ENCODE measurements at places on chromosomes 12 and 14.
A peak's percentile ranks its signal among the peaks of the same experiment; 100 is the strongest.

DNA sequence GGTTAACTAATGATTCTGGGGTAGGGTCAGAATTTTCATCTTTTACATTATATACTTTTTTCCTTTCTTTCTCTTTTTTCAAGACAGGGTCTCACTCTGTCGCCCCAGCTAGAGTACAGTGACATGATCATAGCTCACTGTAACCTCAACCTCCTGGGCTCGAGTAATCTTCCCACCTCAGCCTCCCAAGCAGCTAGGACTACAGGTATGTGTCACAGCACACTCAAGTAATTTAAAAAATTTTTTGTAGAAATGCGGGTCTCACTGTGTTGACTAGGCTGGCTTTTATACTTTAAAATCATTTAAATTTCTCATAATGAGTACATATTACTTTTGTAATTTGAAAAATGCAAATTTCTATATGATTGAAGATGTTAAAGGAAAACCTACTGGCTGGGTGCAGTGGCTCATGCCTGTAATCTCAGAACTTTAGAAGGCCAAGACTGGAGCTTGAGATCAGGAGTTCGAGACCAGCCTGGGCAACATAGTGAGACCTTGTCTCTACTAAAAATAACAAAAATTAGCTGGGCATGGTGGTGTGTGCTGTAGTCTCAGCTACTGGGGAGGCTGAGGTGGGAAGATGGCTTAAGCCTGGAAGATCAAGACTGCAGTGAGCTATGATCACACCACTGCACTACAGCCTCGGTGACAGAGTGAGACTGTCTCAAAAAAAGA lies 25.7 kb downstream of the R3HDM2 start:
- DNase-seq, result no peak

DNA sequence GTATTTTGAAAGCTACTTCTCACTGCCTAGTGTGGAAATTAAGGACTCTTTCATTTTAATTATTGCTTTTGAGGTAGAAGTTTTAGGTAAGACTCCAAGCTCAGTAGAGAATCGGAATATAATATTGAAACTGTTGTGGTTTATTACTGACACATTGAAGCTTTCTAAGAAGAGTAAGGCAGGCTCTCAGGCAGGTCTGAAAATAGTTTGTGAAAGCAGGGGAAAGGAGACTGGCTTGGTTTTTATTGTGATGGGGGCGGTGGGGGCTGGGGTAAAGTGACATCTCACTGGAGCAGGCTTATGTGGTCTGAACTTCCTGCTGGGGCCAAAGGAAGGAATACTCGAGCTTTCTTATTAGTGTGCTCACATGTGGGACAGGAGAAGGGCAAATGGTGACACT lies 79.5 kb downstream of the OTOGL start:
- no peak for DNase-seq

DNA sequence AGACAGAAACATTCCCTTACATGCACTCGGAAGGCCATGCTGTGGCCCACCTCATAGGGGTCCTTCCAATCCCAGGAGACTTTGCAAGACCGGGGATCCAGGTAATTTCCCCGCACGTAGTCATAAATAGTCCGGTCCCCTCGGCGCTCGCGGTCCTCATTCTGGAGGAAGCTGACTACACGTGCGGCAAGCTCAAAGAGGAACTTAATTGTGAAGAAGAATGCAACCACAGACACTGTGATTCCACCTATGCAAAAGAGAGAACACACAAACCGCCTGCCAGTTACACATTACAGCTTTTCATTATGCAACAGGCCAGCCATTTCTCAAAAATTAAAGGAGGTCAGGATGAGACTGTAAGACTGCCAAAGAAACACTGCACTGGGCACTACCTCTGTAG lies 28.4 kb downstream of the AREL1 start:
- DNase-seq, result no peak

GRCh38 chr14:52538623-52539022 lies 13.7 kb downstream of the TXNDC16 start:
- no peak for DNase-seq

- DNase-seq, result no peak
Observed at GRCh38 chr12:6426882-6427671, 17.7 kb upstream of the CD27 start.

- DNase-seq, result no peak
Observed at GRCh38 chr12:15535352-15535781, 213.1 kb downstream of the PTPRO start.

DNA sequence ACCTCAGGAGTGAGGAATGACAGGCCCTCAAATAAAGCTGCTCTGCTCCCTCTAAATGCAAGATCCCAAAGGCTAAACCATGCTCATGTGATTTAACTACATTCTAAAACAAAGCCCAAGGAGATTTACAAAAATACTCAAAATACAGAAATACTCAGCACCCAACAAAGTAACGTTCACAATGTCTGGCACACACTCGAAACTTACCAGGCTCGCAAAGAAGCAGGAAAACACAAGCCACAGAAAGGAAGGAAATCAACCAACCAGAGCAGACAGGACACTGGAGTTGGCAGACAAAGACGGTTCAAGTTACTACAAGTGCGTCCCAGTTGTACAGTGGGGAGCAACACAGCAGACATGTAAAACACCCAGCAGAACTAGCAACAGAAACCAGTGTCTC lies 33.4 kb downstream of the STX2 start:
- no peak for DNase-seq

DNA sequence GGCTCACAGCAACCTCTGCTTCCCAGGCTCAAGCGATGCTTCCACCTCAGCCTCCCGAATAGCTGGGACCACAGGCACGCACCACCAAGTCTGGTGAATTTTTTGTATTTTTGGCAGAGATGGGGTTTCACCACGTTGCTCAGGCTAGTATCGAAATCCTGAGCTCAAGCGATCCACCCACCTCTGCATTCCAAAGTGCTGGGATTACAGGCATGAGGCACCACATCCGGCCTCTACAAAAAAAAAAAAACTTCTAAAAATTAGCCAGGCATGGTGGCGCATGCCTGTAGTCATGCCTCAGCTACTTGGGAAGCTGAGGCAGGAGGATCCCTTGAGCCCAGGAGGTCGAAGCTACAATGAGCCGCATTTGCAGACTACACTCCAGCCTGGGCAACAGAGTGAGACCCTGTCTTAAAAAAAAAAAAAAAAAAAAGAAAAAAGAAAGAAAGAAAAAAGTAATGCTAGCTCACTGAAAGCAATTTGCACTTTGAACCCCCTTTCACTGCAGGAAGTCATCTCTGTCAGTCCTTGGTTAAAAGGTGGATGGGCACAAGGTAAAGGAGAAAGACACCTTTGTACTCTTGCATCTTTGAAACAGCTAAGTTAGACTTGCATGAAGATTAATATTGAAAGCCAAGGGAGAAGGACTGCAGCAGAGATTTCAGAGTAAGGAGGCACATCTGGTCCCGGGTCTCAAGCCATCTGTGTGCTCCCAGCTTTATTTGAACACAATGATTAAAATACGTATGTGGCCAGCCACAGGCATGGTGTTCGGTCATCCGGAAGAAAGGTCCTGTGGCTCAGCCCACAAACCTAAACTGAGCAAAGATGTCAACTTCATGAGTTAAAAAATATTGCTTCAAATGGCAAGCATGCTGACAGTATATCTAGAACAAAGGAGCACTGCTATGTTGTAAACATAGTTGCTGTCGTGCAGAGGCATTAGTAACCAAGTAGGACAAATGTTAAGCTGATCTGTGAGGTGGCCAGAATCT lies 103.8 kb upstream of the HMGA2 start:
- DNase-seq, result no peak

GRCh38 chr12:52087961-52088820 lies 8.7 kb downstream of the SMIM41 start:
- no peak for DNase-seq

DNA sequence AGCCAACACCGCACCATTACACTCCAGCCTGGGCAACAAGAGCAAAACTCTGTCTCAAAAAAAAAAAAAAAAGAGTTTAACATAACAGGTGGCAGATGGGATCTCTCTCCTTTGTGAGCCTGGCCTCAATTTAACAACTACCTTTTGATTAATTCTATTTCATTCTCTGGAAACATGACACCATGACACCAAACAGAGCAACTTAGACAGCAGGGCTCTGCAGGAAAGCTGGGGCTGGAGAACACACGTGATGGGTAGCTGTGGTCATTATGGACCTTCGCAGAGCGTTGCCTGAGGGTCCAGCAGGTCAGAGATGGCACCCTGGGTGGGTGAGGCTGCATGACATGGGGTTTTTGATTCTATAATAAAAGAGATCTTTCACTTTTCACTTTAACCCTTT lies 1.7 kb upstream of the DGLUCY start:
- no peak for DNase-seq

GRCh38 chr14:52329678-52330369 lies 15.7 kb downstream of the PTGER2 start:
- no peak for DNase-seq

DNA sequence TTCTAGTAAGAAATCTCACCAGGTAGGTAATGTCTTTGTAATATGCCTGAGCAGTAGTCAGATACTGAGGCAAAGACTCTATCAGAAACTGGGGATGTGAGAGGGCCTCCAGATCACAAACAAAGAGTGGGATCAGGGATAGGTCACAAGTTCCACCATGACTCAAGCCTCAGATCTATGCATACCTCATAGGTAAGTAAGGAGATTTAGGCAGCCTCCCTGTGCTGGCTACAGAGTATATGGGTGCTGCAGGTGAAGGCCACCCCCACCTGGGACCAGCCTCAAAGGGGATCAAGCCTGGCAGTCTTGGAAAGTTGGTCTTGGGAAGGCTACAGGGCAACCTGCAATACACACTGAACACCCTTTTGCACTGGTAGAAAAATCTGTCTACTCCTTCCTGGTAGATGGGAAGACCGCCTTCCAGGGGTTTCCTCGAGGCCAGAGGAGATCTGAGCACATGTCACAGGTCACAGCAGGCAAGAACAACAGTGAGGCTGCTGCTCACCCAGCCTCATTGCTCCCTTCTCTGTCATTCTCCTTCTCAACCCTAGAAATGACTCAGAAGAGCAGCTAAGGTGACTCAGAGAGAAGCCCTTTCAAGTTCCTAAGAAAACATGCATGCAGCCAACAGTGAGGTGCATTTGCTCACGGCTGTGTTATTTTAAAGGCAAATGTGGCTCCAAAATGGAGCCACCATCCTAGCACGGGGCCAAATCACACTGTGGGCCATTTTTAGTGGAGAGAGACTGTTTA lies 143.4 kb upstream of the CDKN3 start:
- no peak for DNase-seq

DNA sequence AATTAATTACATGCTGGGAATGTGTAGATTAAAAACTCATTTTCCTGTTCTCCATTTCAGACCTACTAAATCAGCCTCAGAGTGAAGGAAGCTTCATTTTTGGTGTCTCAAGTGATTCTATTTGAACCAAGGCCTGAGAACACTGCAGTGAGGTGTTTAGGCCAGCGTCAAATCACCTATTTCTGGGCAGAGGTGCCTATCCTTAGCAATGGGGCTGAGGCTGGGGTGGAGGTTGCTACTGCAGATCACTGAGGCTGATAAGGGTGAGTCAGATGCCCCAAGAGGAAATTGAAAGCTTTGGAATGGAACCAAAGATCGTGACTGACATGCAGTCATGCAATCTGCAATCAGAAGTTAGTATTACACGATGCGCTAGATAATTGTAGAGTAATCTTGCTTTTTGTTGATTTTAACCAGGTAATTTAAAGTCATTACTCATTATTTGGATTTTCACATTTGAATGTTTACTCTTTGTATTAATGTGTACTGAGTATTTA lies 4.4 kb downstream of the TXNRD1 start:
- peak; percentile 44 for DNase-seq

DNA sequence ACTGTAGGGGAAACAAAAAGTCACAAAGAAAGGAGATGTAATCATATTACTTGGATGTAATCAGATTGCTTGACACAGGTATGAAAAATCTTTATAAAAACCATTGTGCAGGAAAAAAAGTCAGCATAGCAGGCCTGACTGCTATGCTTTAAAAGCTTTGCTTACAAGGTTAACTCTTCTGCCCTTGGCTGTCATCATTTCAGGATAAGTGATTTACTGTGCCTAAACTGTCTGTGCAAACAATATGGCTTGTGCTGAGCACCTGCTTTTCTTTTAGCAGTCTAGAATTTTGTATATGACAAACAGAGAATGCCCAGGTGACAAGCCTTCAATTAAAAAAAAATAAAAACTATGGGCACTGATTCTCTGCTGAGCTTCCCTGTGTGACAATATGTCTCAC lies 63.8 kb upstream of the PLEKHG7 start:
- DNase-seq, result no peak

DNA sequence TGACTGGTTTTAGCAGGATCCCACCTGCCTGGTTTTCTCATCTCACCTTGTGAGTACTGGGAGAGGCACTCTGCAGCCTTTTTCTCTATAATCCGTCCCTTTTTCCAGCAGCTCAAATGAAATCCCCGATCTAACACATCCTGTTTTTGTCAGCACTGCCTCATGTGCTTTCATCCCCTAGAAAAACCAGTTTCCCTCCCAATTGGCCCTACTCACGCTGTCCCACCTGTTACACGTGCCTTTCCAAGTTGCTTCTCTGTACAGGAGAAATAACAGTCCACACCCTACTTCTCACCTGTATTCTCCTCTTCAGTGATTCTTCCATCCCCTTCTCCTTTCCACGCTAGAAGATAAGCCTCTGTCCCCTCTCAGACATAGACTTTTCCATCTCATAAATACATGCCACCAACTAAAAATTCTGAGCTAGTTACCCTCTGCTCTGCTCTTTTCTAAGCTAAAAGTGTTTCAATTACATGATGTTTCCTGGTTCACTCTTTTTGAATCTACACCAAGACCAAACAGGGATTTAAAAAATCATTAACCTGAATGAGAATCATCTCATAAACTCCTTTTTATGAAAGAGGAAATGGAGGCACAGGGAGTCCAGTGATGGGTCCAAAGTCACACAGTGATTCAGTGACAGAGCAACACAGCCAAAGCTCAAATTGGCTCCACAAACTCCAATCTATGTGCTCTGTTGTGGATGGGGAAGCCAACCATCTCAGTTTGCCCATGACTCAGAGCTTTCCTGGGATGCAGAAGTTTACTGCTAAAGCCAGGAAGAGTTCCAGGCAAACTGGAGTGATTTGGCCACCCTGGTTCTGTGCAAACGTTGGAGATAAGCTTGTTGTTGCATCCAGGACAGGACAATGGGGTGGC lies 240.0 kb upstream of the TMEM132C start:
- no peak for DNase-seq

GRCh38 chr12:16602412-16602811 lies 3.5 kb downstream of the LMO3 start:
- DNase-seq, result no peak

- DNase-seq, result no peak
Observed at GRCh38 chr12:66280561-66280960, 21.7 kb upstream of the HELB start.

GRCh38 chr12:77965790-77966189 lies 135.1 kb downstream of the NAV3 start:
- DNase-seq, result no peak

GRCh38 chr12:41211448-41211847 lies 23.3 kb downstream of the PDZRN4 start:
- DNase-seq, result no peak

- DNase-seq, result no peak
Observed at GRCh38 chr12:38921025-38921677, 15.8 kb upstream of the CPNE8 start.

- no peak for DNase-seq
Observed at GRCh38 chr12:108268397-108268796, 70.7 kb downstream of the CMKLR1 start.

GRCh38 chr12:6950811-6951540 lies at the start of gene PTPN6:
PTPN6 (plus strand) TSS chr12:6951356; CDS start chr12:6951513, 157 bp downstream.
- DNase-seq, result no peak

- DNase-seq, result no peak
Observed at GRCh38 chr12:71749666-71750065, 5.0 kb upstream of the RAB21 start.

- no peak for DNase-seq
Observed at GRCh38 chr12:119911182-119911581, 34.1 kb upstream of the CIT start.

- no peak for DNase-seq
Observed at GRCh38 chr12:115687094-115687493, 590.4 kb downstream of the MED13L start.
